Kidney (tissue), 22 donors: ENCODE measurements at places on chromosomes 1 and 21. TPM values are rescaled to one million over a fixed set of nuclear protein-coding genes. Genes with fewer than 3 reads are reported as not detected.
A peak's percentile ranks its signal among the peaks of the same experiment; 100 is the strongest.

RAB3B gene
- 0.72 TPM for total RNA-seq

SLC25A33 gene
- 3.8 TPM for total RNA-seq

- H3K4me1 ChIP-seq, result no peaks in the 10 kb centered on the region
- no peaks in the 10 kb centered on the region for H3K36me3 ChIP-seq
- no peaks in the 10 kb centered on the region for H3K27me3 ChIP-seq
Observed at GRCh38 chr21:44670642-44671432, 4.1 kb upstream of the KRTAP12-2 start.

OR2L2 gene
- 0.09 TPM for total RNA-seq

DNA sequence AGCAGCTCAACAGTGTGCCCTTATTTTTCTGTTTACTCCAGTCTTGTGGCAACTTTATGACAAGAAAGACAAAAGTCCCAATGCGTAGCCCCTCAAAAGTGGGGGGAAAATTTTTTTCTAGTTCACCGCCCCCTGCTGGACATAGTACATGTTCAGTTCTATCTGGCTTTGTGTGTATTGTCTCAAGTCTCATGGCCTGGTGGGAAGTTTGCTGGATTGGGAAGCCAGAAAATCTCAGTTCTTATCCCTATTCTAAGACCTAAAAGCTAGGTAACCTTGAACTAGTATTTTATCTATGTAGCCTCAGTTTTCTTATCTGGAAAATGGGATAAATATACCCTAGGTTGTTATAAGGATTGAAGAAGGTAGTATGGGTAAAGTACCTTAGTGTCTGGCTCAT, 55.8 kb upstream of the LDLRAP1 start:
- H3K4me3 ChIP-seq, result no peak overlapping the region
- no peak overlapping the region for H3K27ac ChIP-seq
- no peaks in the 10 kb centered on the region for H3K4me1 ChIP-seq
- peaks cover 37% of the 10 kb centered on the region for H3K36me3 ChIP-seq
- DNase-seq, result no peak
- H3K27me3 ChIP-seq, result no peaks in the 10 kb centered on the region

C1orf53 gene
- 8.4 TPM for total RNA-seq

DNA sequence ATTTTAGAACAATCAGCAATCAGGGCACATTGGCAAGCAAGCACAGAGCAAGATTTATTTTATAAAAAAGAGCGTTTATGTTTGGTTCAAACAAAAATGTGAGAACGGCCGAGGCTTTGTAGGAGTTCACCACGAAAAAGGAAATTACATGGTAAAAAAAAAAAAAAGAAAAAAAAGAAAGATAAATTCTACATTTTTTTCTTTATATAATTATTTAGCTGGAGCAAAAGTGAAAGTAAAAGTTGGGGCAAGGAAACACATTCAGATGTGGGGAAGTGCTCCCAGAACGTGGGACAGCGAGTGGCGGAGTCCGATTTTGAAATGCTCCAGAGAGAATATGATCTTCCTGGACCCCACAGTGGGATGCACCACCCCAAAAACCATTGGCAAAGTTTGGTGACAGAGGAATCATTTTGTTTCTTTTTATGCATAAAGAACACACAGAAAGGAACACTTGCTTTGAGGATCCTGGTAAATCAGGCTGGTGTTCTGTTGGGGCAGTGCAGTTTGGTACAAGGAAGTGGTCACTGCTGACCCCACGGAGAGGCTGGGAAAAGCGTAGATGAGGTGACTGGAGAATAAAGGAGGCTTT, 16.3 kb upstream of the ATP5PO start:
- no peaks in the 10 kb centered on the region for H3K27me3 ChIP-seq
- H3K27ac ChIP-seq, result peak overlapping the region; percentile 77
- H3K4me3 ChIP-seq, result peak overlapping the region; percentile 56

GRCh38 chr1:38964140-38964548, 22.5 kb upstream of the RHBDL2 start:
- no peak overlapping the region for H3K27ac ChIP-seq
- H3K4me1 ChIP-seq, result no peaks in the 10 kb centered on the region
- DNase-seq, result no peak
- no peak overlapping the region for H3K4me3 ChIP-seq
- H3K27me3 ChIP-seq, result no peaks in the 10 kb centered on the region

DNA sequence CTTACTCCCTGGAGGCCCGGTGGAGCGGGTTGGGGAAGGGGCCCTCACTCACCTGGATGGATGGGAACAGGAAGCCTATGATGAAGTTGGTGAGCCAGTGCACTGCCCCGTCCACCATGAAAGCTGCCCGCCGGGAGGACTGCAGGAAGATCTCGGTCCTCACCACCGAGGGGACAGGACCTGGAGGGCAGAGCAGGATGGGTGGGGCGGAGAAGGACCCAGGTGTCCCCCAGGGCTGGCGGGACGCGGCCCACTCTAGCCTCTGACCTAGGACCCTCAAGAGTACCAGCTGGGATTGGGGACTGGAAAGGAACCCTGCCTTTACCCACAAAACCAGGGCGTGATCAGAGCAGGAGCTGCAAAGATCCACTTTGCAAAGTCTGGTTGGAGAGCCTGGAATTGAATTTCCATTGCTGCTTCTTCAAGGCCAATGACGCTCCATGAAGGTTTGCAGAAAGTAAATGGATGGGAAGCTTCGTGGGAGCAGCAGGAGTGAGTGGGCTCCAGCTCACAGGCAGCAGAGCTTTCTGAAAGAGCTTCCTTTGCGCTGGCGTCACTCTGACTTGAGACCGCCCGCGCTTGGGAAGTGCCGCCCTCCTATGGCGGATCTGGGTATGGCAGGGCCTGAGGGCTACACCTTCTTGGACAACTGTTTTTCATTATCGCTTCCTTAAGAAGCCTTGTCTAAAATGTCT, 21.4 kb downstream of the SLC2A7 start:
- no peak overlapping the region for H3K4me3 ChIP-seq
- H3K4me1 ChIP-seq, result no peaks in the 10 kb centered on the region
- H3K27ac ChIP-seq, result no peak overlapping the region

DMRTA2 gene
- not detected for total RNA-seq

DNA sequence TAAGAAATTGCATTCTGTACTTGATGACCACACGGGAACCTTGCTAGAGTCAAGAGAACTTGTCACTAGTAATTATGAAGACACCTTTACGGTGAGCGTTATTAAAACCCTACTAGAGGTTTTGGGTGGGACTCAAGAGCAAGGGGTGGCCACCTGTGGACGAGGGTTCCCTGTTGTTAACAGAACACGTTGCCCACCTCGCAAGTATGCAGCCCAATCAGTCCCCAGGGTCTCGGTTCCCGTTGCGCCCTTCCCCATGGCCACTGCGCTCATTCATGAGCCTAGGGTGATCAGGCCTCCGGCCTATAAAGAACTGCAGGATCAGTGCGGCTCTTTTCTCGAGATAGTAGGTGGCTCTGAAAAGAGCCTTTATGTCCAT, 30.2 kb upstream of the RNF187 start:
- H3K4me3 ChIP-seq, result no peak overlapping the region
- no peak for DNase-seq
- no peaks in the 10 kb centered on the region for H3K36me3 ChIP-seq
- H3K4me1 ChIP-seq, result no peaks in the 10 kb centered on the region
- no peaks in the 10 kb centered on the region for H3K27me3 ChIP-seq

DNA sequence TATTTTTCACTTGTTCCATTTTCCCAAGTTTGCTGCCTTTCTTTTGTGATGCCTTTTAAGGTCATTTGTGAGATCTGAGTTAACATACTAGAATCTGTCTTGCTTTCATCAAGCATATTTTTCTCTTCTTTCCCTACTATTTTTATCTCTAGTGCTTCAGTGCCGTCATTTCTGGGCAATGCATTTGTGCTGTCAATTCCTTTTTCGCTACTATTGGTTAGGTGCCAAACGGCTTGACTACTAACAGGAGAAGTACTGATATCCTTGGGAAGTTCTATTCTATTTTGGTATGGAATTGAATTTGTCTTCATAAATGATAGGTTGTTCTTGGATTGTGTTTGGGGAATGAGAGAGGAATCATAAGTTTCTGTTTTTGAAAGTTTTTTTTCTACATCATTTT, 42.2 kb downstream of the LRRC53 start:
- no peaks in the 10 kb centered on the region for H3K27me3 ChIP-seq
- no peaks in the 10 kb centered on the region for H3K36me3 ChIP-seq
- no peak overlapping the region for H3K27ac ChIP-seq
- H3K4me1 ChIP-seq, result no peaks in the 10 kb centered on the region
- no peak overlapping the region for H3K4me3 ChIP-seq
- no peak for DNase-seq

GRCh38 chr1:43270421-43271095, 775 bp downstream of the TMEM125 start:
- no peaks in the 10 kb centered on the region for H3K27me3 ChIP-seq
- peak; percentile 82 for DNase-seq
- peak overlapping the region; percentile 61 for H3K4me3 ChIP-seq
- peak overlapping the region; percentile 13 for H3K27ac ChIP-seq
- no peaks in the 10 kb centered on the region for H3K36me3 ChIP-seq

DNA sequence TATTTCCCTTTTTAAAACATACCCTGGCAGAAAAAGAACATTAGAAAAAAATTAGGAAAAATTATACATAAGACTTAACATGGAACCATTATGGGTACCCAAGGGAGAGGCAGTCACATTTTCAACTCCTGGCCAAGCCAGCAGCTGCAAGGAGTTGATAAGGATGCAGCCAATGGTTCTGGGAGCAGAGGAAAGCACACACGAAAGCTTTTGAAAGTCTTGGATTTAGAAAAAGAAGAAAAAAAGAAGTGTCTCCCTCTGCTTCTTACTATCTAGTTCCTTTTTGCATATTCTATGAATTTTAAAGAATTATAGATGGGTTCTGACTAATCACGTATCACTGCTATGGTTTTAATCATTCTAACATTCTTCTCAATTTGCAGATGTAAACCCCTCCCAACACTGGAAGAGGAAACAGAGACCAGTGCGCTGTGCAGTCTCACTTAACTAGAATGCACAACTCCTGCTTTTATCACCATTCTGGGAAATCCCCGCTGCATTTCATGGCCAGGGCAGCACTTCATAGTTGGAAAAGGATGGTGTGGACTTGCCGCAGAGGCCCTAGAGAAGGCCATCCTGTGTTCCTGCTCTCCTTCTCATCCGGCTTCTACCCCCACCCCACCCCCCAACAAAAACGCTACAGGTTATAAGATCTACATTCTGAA, 2.7 kb upstream of the CD58 start:
- no peak overlapping the region for H3K27ac ChIP-seq
- H3K4me3 ChIP-seq, result no peak overlapping the region
- peaks cover 4% of the 10 kb centered on the region for H3K4me1 ChIP-seq
- DNase-seq, result no peak
- peaks cover 6% of the 10 kb centered on the region for H3K36me3 ChIP-seq

DNA sequence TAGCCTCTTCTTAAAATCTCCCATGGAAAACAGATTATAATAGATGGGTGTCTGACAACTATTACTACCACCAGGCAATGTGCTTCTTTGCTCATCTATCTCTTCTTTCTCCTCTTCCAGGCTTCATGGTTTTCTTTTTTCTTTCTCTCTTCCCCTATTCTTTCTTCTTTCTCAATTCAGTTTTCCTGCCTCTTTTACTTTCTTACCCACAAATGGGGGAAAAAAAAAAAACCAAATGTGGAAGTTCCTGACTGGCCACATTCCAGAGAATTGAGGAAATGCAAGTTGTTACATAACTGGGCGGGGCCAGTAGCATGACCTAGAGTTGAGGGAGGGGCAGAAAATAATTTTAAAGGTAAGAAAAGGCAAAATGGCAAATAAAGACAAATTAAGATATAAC, 10.9 kb upstream of the SMG7 start:
- DNase-seq, result peak; percentile 21
- no peak overlapping the region for H3K4me3 ChIP-seq
- H3K4me1 ChIP-seq, result no peaks in the 10 kb centered on the region

PROK1 gene
- total RNA-seq, result not detected

DNA sequence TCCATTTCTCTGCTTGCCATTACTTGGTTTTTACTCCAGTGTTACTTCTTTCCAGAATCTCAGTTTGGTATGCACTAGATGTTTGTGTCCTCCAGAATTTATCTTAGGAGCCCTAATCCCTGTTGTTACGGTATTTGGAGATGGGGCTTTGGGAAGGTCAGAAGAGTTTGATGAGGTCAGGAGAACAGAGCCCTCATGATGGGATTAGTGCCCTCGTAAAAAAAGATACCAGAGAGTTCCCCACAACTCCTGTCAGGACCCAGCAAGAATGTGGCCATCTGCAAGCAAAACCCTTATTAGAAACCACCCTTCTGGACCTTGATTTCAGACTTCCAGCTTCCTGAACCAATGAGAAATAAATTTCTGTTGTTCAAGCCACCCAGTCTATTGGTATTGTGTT, 98.0 kb downstream of the ADAMTS1 start:
- H3K27me3 ChIP-seq, result no peaks in the 10 kb centered on the region
- H3K4me3 ChIP-seq, result no peak overlapping the region
- DNase-seq, result no peak
- no peaks in the 10 kb centered on the region for H3K36me3 ChIP-seq
- H3K27ac ChIP-seq, result no peak overlapping the region
- no peaks in the 10 kb centered on the region for H3K4me1 ChIP-seq

UBE4B gene
- total RNA-seq, result 33.5 TPM

DNA sequence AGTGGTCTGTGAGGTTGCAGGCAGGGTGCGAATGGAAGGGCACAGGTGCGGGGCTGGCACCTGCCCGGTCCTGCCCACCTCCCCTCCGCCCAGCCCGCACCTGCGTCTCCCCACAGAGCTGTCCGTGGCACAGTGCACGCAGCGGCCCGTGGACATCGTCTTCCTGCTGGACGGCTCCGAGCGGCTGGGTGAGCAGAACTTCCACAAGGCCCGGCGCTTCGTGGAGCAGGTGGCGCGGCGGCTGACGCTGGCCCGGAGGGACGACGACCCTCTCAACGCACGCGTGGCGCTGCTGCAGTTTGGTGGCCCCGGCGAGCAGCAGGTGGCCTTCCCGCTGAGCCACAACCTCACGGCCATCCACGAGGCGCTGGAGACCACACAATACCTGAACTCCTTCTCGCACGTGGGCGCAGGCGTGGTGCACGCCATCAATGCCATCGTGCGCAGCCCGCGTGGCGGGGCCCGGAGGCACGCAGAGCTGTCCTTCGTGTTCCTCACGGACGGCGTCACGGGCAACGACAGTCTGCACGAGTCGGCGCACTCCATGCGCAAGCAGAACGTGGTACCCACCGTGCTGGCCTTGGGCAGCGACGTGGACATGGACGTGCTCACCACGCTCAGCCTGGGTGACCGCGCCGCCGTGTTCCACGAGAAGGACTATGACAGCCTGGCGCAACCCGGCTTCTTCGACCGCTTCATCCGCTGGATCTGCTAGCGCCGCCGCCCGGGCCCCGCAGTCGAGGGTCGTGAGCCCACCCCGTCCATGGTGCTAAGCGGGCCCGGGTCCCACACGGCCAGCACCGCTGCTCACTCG, 23.3 kb downstream of the FTCD start:
- no peaks in the 10 kb centered on the region for H3K27me3 ChIP-seq
- H3K36me3 ChIP-seq, result peaks cover 3% of the 10 kb centered on the region
- no peak for DNase-seq
- no peaks in the 10 kb centered on the region for H3K4me1 ChIP-seq
- no peak overlapping the region for H3K27ac ChIP-seq
